Left ventricle myocardium superior (tissue), 1 donor: ENCODE measurements at places on chromosomes 4 and X. TPM values are rescaled to one million over a fixed set of nuclear protein-coding genes. Genes with fewer than 3 reads are reported as not detected.
A peak's percentile ranks its signal among the peaks of the same experiment; 100 is the strongest.

Gene CBLL2
- not detected for total RNA-seq

Gene SH3TC1
- 8.7 TPM for total RNA-seq

Gene CXCL5
- not detected for total RNA-seq

GRCh38 chr4:73156394-73156793, 86.9 kb upstream of the COX18 start:
- DNase-seq = no peak

- no peak for DNase-seq
Observed at GRCh38 chr4:26223155-26223554, 97.7 kb upstream of the RBPJ start.

DNA sequence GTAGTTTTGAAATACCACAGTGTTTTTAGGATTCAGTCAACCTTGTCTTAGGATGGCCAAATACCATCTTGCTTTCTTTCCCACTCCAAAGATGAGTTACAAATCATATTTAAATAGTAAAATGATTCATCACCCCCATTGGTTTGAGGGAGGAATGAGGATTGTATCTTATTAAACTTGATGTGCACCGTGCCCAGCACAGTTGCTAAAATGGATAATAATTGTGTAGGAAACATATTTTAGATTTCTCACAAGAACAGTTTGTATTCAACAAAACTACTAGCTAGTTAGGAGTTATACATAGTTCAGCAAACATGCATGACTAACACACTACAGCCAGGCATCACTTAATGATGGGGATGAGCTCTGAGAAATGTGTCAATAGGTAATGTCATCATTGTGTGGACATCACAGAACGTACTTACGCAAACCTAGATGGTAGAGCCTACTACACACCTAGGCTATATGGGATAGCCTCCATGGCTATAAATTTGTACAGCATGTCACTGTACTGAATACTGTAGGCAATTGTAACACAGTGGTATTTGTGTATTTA, 245.4 kb downstream of the FBXW7 start:
- DNase-seq = no peak

- no peak for DNase-seq
Observed at GRCh38 chrX:100625985-100626491, 10.6 kb downstream of the TSPAN6 start.

GRCh38 chrX:46634577-46634976, 61.0 kb downstream of the CHST7 start:
- no peak for DNase-seq

GRCh38 chr4:122706511-122706910, 26.0 kb upstream of the BBS12 start:
- no peak for DNase-seq

DNA sequence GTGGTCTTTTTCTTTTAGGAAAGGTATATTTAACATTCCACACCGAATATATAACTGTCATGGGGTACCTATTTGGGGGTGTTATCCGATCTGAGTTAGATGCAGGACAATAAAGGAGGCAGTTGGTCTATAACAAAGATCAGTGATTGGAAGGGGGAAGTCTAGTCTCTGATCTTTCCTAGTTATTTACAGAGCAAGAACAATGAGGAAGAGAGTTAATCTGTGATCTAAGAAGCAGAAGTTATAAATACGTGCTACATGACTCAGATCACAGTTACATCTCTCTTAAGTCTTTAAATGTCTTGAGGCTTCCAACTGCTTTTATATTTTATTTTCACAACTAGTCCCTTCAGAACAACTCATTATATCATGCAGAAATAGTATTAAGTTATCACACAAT, 33.2 kb upstream of the ARMCX4 start:
- no peak for DNase-seq

DNA sequence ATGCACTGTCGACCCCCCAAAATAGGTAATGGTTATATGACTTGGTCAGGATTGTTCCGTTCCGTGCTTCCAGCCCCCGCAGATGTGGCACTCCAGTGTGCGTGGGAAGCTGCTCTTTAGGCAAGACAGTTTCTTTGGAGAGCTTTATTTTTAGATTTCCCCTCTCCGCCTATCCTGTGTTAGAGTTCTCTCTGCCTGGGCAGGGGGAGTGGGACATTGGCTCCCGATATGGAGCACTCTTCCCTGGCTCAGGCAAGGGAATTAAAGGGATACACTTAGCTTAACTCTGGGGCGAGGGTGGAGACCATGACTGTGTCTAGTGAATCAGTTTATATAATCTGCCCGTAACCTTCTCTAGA, 36.0 kb downstream of the DLG3 start:
- DNase-seq = peak; percentile 46

- DNase-seq = no peak
Observed at GRCh38 chrX:12956704-12957534, 18.0 kb upstream of the TMSB4X start.

DNA sequence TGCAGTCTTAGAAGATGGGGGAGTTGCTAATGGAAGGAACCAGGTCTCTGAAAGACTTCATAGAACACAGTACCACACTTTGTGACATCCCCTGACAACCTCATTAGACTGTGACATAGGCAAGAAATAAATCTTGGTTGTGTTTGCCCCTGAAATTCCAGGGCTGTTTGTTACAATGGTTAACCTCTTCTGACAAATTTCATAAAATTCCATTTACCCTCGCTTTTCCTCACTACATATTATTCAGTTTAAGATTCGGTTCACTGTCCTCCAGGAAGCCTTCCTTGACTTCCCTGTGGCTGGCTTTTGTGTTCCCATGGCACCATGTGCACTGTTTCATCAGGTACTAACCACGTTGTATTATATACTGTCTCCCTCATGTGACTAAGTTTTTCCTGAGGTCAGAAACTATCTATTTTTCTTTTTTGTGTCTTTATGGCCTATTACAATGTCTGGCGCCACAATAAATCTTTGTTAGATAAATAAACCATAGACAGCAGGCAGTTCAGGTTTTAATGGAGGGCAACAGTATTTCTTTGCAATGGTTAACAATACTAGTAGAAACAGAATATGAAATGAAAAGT, 54.2 kb downstream of the ATXN3L start:
- no peak for DNase-seq

DNA sequence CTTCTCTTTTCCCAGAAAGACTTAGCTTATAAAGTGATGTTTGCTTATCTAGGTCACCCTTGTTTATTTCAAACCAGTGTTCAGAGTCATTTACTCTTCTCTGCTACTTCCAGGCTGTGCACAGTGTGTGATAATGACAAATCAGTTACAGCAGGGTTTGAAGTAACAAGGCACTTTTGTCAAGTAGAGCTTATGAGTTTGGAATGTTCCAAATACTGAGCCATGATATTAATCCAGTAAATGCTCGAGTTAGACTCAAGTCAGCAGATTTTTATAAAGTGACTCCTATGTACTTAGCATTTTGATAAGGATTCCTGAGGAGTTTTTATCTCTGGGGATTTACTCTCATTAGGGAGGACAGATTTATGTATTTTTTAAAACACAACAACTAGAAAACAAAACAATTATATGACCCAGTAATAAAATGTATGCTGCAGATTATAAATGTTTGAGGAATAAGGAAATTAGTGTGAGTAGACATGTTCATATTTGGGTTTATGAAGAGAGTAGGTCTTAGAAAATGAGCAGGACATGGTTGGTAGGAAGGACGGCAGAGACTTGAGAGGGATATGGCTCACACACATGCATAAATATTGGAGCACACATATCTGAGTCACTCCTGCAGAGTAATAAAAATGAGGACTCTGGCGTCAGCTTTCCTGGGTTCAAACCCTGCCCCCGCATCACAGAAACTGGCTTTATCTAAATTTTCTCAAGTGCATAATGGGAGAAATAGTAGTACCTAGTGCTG, 271.2 kb downstream of the FBXO8 start:
- no peak for DNase-seq

DNA sequence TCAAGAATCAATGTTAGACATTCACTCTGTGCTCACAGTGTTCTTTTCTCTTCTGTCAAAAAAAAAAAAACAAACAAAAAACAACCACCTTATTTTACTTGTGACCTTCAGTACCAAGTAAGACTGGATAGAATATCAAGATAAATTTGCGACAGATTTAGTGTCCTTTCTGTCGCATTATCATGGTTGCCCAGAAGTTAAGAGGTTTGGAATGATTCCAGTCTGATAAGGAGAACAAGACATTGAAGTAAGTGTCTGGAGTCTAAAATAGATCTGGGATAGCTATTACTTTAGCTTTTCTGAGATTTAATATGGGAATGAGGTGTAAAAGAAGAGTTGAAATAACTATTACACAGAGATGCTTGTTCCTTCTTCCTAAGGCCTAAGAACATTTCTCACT, 31.7 kb downstream of the SNCA start:
- no peak for DNase-seq

DNA sequence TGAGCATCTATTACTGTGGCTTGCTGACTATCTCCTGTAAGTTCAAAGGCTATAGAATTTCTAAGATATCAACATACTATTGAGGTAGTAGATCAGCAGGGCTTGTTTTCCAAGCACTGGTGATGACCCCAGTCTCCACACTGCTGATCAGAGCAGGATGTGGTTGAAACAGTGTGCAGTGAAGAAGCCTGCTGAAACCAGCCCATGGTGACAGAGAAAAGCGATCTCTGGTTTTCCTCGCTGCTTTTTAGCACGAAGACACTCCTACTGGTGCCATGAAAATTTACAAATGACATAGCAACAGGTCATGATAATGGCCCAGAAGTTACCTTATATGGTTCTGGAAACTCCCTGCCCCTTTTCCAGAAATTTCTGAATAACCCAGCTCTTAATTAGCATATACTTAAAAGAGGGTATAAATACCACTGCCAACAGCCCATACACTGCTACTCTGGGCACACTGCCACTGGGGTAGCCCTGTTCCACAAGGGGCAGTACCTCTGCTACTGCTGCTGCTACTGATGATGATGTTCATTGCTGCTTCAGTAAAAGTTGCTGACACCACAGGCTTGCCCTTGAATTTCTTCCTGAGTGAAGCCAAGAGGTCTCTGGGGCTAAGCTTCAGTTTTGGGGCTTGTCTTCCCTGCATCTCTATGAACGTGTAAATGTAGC, 1689.5 kb upstream of the PCDH10 start:
- no peak for DNase-seq

- no peak for DNase-seq
Observed at GRCh38 chrX:129347291-129347690, 176.0 kb downstream of the SMARCA1 start.

GRCh38 chr4:84582302-84582987, 482 bp upstream of the CDS1 start:
- DNase-seq = peak; percentile 92

GRCh38 chrX:34987646-34988045, 45.0 kb downstream of the FAM47B start:
- DNase-seq = no peak

DNA sequence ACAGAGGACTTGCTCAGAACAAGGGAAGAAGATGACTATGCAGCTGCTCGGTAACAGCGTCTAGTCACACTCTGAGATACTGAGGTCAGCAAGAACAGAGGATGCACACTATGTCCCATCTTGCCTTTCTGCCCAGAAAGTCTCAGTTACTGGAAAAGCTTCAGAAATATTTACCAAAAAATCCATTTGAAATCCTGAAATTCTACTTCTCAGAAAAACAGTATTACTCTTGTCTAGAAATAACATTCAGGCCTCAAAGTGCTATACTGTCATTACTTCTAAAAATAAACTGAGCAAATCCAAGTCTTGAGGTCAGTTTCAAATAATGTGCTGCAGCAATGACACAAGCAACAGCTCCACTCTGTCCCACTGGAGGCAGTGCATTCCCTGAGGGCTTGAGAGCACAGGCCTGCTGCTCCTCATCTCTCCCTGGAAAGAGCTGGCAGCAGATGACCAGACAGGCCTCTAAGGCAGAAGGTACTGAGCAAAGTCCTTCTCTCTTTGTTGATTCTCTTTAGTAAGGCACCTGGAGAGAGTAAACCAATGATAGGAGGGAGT, 76.9 kb downstream of the CAMK2D start:
- peak; percentile 72 for DNase-seq

DNA sequence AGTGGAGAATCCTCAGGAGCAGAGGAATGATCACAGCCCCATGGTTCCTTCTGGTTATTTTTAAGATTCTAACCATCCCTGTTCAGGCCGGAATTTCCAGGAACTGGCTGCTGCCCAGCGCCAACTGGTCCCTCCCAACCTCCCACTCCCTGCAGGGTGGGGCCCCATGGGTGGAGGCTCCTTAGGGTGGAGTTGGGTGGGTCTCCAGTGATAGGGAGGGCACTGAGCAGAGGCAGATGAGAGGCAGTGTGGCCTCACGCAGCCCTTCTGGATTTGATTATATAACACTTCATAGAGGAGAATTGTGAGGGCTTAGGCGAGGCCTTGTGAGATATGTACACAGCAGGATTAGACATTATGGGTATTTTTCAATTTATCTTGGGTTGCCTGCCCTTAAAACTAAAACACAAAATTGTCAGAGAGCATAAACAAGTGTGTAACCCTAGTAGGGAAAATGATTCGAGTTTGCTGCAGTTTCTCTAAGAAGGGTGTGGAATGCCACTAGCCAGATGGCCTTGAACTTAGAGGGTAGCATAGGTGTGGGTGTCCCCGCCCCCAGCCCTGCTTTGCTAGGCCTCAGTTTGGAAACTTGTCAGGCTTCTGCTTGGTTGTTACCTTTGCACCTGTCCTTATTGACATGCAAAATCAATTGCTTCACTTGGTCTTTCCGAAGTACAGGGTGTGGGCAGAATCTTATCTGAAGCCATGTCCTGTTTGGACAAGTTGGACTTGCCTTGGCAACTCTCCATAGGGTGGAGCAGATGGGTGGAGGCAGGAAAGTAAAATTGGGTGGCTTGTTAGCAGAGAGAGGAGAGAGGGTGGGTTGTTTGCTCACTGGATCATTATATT, 9.4 kb downstream of the KLF3 start:
- DNase-seq = peak; percentile 74

DNA sequence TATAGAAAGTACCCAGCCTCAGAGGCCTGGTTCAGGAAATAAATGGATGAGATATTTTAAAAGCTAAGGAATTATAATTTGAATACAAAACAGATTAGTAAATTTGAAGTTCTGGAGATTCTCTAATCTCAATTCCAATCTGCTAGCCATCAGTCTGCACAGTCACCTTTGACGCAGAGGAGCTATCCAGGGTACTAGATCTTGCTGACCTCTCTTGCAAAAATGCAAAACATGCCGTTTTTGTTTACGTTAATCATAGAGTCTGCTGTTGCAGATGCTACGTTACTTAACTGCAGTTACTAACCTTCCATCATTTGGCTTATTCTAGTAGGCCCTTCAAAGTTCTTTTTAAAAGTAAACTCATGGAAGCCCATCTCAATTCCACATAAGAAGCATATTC, 10.4 kb downstream of the CCSER1 start:
- DNase-seq = no peak

GRCh38 chrX:56382278-56382677, 150.1 kb downstream of the KLF8 start:
- DNase-seq = no peak

DNA sequence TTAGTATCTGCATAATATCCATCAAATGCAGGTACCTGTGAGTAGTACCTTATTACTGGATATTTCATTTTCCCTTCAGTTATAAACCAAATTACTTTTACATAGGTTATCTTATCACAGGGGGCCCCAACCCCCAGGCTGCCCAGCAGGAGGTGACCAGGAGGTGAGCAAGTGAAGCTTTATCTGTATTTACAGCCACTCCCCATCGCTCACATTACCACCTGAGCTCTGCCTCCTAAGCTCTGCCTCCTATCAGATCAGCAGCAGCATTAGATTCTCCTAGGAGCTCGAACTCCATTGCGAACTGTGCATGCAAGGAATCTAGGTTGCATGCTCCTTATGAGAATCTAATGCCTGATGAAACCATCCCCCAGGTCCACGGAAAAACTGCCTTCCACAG, 6.3 kb downstream of the PRSS12 start:
- DNase-seq = no peak
